ENCODE measurements at places on chromosomes 6 and 20. TPM values are rescaled to one million over a fixed set of nuclear protein-coding genes. Genes with fewer than 3 reads are reported as not detected.

PRPF6 gene
- 43.9 TPM for total RNA-seq

GHRH gene
- total RNA-seq, result 10.7 TPM

RGS19 gene
- total RNA-seq, result 10.0 TPM

UBE2C gene
- total RNA-seq, result 0.73 TPM

HLA-G gene
- 0.42 TPM for total RNA-seq

NKX2-4 gene
- total RNA-seq, result not detected

IL17A gene
- not detected for total RNA-seq

TFEB gene
- 33.3 TPM for total RNA-seq

HTR1B gene
- not detected for total RNA-seq

HLA-DRB5 gene
- 82.9 TPM for total RNA-seq

DNA sequence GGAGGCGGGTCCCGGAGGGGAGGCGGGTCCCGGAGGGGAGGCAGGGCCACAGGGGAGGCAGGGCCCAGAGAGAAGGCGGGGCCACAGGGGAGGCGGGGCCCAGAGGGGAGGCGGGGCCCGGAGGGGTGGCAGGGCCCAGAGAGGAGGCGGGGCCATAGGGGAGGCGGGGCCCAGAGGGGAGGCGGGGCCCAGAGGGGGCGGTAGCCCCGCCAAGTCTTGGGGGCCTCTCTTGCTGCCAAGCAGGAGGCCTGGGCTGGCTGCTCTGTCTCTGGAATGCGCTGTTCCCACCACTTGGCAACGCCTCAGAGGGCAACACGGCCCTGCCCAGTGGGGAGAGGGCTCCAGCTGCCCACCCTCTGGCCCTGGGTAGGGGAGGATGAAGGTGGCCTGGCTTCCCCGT, 80.5 kb downstream of the YTHDF1 start:
- peak; percentile 12 for DNase-seq

GRCh38 chr20:54598352-54598751, 123.0 kb downstream of the DOK5 start:
- no peak for DNase-seq

- DNase-seq, result no peak
These were observed 507.5 kb upstream of the SULF2 start for GRCh38 chr20:48292806-48293205.

- DNase-seq, result no peak
These were observed 31.7 kb upstream of the NTSR1 start for GRCh38 chr20:62676976-62677375.

DNA sequence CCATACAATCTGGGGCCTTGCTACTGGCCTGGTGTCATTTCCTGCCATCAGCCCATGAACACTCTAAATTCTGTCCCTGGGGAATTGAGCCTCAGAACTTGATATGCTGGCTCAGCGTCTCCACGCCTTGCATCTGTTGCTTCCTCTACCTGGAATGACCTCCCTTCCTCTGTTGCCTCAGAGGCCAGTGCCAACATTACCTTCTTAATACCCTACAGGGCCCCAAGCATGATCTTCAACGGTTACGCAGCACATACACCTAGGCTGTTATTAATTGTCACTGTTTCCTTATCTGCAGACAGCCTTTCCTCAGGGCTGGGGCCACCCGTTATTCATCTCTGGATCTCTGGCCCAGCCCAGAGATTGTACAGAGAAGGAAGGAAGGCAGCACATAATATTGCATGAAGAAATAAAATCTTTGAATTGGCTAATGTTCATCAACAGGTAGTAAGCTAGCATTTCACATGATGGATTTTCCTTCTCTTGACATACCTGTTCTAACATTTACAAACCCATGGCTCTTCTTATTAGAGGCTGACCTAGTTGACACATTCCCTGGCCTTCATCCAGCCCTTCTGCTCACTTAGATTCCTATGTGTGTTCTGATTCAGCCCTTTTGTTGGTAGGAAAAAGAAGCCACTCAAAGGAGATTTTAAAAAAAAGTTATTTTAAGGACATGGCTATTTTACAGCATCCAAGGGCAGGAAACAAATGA, 8.4 kb upstream of the RNF182 start:
- no peak for DNase-seq

GRCh38 chr20:1637755-1638154, 17.9 kb upstream of the SIRPB1 start:
- no peak for DNase-seq

DNA sequence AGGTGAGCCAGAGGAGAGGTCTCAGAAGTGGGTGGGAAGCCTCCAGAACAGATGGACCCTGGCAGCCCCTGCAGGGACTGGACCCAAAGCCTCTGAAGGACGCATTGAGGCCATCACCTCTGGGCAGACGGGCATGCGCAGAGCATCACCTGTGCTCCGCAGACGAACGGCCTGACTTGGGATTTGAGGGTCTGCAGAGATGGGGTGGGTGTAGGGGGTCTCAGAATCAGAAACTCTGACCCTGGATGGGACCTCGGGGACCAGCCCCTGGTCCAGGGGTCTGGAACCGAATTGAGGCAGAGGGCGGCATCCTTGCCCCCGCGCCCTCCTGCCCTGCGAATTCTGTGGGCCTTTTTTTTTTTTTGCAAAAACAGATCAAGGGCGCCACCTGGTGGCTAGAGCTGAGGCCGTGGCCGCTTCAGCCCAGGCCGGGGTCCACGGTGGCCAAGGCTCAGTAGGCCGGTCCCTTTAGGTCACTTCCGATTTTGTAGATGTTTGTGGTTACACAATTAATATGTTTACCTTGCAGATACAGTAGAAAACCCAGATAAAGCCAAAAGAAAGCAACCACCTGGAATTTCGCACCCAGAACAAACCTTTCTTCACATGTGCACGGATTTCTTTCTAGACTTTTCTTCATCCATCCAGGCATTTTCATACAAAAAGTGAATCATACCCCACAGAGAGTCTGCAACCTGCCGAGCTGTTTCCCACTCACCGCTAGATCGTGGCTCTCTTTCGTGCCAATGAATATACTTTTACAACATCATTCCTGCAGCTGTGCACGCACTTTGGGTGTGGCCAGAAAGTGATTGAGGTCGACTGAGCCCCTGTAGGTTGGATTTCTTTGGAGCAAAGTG, 25.9 kb downstream of the ZBP1 start:
- peak; percentile 60 for DNase-seq

- no peak for DNase-seq
These were observed 156.9 kb downstream of the INSM1 start for GRCh38 chr20:20524756-20525155.

GRCh38 chr6:11762794-11763459, 15.7 kb downstream of the ADTRP start:
- DNase-seq, result no peak

DNA sequence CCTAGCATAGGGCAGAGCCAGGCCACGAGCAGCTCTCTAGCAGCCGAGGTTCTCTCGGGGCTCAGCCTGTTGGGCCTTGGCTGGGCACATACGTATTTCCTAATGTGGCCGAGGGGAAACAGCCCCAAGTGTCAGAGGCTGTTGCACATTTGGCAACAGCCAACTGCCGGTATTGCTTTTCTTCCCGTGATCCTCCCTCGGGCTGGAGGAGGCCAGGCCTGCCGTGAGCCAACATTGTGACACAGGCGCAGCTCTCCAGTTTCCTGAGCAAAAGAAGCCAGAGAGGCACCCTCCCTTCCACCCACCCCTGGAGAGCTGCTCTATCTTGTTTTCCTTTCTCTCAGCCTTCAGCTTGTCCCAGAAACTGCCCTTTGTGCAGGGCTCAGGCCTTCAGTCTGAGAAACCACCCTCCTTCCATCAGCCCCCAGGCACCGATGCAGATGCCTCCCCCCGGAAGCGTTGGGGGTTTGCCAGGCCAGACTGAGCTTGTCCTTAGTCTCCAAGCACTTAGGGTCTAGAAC, 5.1 kb upstream of the BPI start:
- DNase-seq, result peak; percentile 88

DNA sequence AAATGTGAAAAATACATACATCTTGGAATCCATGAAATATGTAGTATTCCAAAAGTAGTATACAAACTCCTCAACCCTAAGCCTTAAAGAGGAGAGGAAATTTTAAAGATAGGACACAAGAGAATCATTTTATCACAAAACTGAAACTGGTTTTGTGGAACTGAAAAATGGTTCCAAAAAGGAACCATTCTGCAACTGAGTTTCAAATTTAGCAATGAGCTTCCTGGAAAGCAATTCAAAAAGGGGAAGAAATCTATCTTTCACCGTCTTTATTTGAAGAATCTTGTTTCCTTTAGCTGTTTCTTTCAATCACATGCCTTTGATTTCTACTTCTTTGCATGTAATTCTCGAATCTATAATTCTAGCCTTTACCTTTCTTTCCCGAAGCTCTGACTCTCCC, 32.2 kb upstream of the LAMP5 start:
- DNase-seq, result no peak

DNA sequence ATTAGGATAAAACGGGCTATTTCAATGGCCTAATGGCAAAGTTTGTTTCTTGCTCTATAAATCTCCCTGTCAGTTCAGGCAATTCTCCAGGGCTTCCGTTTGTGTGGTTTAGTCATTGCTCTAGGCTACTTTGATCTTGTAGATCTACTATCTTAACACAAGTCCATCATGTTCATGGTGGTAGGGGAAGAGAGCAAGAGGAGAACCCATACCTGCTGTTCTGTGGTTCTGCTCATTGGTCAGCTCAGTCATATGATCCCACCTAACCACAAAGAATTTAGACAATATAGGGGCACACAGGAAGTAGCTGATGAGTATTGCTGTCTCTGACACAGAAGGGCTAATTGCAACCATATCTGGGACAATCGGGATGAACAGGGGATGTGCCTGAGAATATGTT, 4.9 kb upstream of the DEK start:
- no peak for DNase-seq

DNA sequence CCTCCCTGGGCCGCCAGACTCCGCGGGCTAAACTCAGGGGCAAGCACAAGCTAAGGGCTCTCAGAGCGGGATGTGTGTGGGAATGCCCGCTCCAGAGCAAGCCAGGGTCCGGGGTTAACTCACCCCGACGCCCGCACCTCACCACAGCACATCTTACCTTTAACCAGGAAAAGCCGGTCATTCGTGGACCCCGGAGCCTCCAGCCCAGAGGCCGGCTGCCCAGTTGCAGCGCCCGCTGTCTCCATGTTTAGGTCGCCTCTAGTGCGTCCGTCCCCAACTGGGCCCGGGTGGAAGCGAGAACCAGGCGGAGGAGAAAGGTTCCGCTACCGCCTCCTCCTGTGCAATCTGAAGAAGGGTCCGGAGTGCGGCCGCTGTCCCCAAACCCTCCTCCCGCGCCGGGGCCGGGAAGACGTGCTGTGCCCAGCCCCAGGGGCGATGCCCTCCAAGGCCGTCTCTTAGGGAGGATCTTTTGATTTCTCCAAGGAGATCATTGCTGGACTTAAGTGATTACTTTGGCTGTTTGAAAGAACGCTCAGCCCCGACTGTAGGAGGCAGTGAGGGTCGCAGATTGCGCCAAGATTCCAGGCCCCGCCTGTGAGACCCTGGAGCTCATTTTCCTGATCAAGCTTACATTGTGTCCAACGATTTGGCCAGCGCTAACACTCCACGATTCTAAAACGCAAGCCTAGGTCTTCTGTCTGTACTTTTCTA, at the start of gene TMEM242:
Gene TMEM242, minus strand, starts transcription at position 265 of the 711 bp plus-strand sequence. Its CDS starts 20 bp downstream, at position 245.
- peak; percentile 91 for DNase-seq

- no peak for DNase-seq
These were observed 30.4 kb downstream of the JARID2 start for GRCh38 chr6:15276036-15276985.

- no peak for DNase-seq
These were observed 9.7 kb upstream of the TBC1D7 start for GRCh38 chr6:13338038-13338437.

GRCh38 chr20:57397693-57398108, 6.5 kb downstream of the RBM38 start:
- peak; percentile 26 for DNase-seq

- DNase-seq, result peak; percentile 46
These were observed at the start of gene SLC22A7 for GRCh38 chr6:43297644-43298564. SLC22A7 (plus strand) TSS chr6:43298260; CDS start chr6:43298359, 99 bp downstream.

DNA sequence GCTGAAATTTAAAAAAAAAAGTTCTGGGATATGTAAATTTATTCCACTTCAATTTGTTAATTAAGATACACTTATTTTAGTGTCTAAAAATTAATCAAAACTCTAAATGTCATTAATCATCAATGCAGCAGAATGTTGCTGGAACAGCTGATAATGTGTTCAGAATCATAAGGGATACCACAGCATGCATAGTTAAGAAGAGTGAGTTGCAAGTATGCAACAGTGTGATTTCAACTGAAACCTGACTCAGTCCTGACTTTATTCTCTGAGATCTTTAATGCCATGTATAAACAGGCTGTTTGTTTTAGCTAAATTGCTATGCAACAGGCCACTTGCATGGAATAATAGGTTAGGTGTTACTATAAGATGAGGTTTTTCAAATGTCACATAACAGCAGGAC, 1.4 kb downstream of the GRIK2 start:
- DNase-seq, result no peak

- DNase-seq, result no peak
These were observed 329.8 kb downstream of the KIF16B start for GRCh38 chr20:16243470-16243869.

DNA sequence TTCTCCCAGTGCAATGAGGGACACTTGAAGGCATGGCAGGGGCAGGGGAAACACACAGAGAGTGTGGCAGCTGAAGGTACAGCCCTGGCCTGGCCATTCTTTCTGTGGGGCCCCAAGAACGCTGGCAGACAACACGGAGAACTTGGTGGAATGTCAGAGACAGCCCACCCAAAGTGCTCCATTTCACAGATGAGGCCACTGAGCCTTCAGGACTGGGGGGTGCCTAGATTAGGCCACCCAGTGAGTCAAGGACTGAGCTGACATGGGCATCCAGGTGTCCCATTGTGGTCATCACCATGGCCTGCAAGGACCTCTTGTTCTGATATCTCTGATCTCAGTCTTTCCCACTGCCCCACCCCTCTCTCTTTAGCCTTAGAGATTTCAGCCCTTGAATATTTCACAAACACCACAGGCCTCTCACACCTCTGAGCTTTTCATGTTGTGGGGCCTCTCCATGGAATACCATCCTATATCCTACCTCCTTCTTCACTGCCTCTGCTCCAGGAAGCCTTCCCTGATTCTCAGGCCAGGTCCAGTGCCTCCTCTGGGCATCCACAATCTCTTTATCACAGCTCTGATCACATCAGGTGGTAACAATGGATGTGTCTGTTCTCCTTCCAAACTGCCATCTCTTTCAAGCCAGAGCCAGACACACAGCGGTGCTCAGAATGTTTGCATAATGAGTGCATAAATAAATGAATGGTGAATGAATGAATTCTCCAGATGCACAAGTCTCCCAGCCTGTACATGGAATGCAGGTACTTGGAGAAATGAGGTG, 2.0 kb upstream of the RSPO4 start:
- DNase-seq, result no peak

DNA sequence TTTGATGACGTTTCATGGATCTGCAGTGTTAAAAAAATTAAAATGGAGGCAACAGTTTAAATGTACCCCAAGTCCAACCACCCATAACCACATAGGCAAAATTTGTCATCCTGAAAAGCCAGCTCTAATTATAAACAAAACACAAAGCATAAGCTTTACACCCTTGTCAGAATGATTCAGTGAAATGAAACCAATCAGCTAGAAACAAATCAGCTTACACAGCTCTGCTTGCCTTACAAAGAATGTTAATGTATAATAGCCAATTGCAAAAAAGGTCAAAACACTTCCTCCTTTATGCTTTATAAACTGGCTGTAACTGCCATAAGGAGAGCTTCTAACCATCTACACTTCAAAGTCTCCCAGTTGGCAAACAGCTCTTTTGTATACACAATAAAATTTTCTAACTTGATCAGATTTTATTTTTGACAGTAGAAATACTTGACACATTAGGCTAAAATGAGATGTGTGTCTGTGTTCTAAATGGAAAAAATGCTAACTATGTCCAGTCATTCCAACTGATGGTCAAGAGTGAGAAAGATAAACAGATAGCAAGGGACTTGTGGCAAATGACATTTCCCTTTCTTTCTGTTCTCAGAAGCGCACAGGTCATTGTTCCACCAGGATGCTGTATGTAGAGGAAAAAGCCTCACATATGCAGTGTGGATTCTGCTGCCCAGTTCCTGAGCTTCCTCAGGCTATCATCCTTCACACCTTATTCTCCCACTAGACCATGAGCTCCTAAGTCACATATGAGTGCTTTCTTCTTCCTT, 344.3 kb upstream of the ID4 start:
- no peak for DNase-seq

Data from left cardiac atrium (tissue), 4 donors.